Stimulated activated CD4-positive, alpha-beta T cell treated with anti-CD3 and anti-CD28 coated beads, Interleukin-1b, Interleukin-23, amount 100 ng/mL, for 4 hours (primary cell): ENCODE measurements at places on chromosomes 16 and 17.

DNA sequence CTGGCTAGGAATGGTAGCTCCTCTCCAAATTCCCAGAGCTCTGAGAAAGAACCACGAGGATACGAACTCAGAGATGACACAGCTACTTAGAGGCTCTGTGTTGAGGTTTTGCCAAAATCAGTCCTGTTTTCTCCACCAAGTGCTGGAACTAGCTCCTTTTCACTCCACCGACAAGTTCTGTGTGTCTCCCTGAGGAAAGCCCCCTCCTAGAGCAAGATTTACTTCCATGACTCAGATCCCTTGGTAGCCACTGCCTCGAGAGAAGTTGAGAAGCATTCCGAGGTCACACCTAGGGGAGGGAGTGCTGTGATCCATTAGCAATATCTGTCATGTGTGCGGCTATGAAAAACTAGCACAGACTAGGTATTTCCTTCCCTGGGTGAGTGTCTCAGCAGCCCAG is 30.6 kb downstream of the IL21R start:
- DNase-seq: no peak

- no peak for DNase-seq
Measured at GRCh38 chr17:82055023-82055964, 3.6 kb downstream of the GPS1 start.

- no peak for DNase-seq
Measured at GRCh38 chr16:81601008-81601428, 156.4 kb downstream of the CMIP start.

- no peak for DNase-seq
Measured at GRCh38 chr16:19522760-19523159, 862 bp upstream of the GDE1 start.

- no peak for DNase-seq
Measured at GRCh38 chr17:50832267-50832863, 3.0 kb upstream of the WFIKKN2 start.

DNA sequence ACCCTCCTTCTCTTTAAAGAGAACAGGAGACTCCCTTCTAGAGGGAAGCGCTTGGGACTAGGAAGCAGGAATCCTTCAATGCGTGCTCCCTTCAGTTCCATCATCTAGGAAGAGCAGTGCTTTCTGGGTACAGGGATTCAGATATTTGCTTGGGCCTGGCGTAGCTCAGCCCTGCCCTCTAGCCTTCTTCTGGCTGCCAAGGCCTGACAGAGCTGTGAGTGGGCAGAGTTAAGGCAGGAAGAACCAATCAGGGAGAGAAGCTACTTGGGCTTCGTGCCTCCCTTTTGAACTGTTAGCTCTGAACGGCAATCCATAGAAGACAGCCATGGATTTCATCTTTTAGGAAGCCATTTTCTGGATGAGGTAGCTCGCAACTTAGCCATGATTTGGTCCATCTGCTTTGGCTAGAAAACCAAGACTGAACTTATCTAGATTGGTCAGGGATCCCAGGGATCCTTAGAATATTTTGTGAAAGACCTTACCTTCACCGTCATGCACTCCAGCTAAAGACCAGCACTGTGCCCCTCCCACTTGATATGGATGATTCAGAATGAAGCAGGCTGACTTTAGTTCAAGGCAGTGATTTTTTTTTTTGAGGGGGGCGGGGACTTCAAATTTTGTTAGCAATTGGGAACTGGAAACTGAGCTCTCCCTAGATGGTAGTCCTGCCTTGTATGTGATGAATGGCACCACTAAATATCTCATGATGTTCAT is 2.5 kb upstream of the CORO6 start:
- DNase-seq: no peak

- DNase-seq: no peak
Measured at GRCh38 chr16:79571065-79571902, 29.3 kb downstream of the MAF start.
